ENCODE measurements at places on chromosomes 16 and 17.

GRCh38 chr16:64627288-64627687 is 494.6 kb downstream of the CDH11 start:
- H3K36me3 ChIP-seq, result no peaks in the 10 kb centered on the region
- no peak overlapping the region for H3K27ac ChIP-seq
- H3K4me1 ChIP-seq, result no peaks in the 10 kb centered on the region
- H3K27me3 ChIP-seq, result no peaks in the 10 kb centered on the region
- DNase-seq, result no peak

- H3K4me3 ChIP-seq, result no peak overlapping the region
- H3K4me1 ChIP-seq, result peaks cover 6% of the 10 kb centered on the region
- peak; percentile 19 for DNase-seq
- H3K27me3 ChIP-seq, result no peaks in the 10 kb centered on the region
- H3K27ac ChIP-seq, result no peak overlapping the region
Measured at GRCh38 chr16:85678821-85679220, 9.9 kb downstream of the GINS2 start.

DNA sequence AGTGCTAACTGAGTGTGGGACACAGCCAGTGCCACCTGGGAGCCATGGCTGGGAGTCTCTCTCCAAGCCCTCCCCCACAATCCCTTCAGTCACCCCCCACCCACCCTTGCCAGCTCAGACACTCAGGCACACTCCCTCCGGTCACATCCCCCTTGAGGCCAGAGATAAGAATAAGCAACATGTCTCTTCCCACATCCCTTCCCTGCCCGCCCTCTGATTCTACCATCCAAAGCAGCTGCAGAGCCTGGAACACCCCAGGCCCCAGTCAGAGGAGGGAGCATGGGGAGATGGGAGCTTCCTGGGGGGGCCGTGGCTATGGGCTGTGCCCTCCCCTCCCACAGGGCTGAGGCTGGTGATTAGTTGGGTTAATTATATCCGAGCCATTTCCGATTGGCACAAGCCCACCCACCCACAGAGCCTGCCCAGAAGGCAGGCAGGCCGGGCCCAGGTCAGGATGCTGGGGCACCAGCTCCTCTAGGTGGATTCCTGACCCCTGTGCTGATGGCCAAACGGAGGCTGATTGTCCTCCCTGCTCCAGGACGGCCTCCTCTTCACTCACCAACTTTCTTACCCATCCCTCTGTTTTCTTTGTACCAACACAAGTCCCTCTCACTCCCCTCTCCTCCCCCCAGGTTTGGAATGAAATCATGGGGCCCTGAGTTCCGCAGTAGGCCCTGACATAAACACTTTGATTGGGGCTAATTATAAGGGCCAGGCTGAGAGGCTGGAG is 28.6 kb upstream of the MEIOC start:
- H3K36me3 ChIP-seq, result no peaks in the 10 kb centered on the region
- no peaks in the 10 kb centered on the region for H3K27me3 ChIP-seq
- H3K4me3 ChIP-seq, result no peak overlapping the region
- DNase-seq, result no peak

- DNase-seq, result no peak
- no peak overlapping the region for H3K27ac ChIP-seq
- H3K4me3 ChIP-seq, result no peak overlapping the region
- H3K27me3 ChIP-seq, result peaks cover 9% of the 10 kb centered on the region
- H3K4me1 ChIP-seq, result no peaks in the 10 kb centered on the region
- H3K36me3 ChIP-seq, result no peaks in the 10 kb centered on the region
Measured at GRCh38 chr17:62809656-62810055, 1.5 kb upstream of the MARCHF10 start.

DNA sequence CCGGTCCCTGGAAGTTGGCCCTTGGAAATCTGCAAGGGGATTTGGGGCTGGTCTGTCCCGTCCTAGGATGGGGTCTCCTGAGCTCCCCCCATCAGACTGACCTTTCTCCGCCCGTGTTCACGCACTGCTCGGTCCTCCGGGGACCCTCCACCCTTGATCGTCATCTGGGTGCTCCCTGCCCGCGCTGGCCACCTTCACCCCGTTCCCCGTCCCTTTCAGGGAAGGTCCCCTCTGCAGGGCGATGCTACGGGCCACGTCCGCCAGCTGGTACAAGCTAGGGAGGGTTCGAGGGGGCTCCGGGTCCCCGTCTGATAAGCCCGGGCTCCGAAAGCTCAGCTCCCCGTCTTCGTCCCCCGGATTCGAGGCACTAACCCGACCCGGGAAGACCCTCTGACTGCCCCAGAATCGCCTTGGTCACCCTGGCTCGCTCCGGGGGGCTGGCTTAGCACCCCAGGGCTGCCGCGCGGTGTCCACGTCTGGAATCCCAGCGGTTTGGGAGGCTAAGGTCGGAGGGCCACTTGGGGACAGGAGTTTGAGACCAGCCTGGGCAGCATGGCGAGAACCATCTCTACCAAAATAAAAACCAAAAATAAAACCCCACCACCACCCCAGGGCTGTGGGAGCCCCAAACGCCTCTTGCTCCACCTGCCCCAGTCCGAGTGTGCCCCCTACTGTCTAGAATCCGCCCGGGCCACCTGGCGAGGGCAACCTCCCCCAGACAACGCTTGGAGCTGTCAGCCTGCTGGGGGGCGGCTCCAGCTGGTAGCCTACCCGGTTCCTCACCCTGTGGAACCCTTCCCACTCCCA is 1.1 kb upstream of the SLC43A2 start:
- peaks cover 41% of the 10 kb centered on the region for H3K4me1 ChIP-seq
- peak overlapping the region; percentile 95 for H3K27ac ChIP-seq
- no peaks in the 10 kb centered on the region for H3K27me3 ChIP-seq
- peak; percentile 96 for DNase-seq
- peak overlapping the region; percentile 93 for H3K4me3 ChIP-seq
- peaks cover 16% of the 10 kb centered on the region for H3K36me3 ChIP-seq

GRCh38 chr17:42193969-42194899 is at the start of gene GHDC:
TSS of gene GHDC (minus strand) at chr17:42194494. CDS start at chr17:42193581, 913 bp downstream.
- peak within 1 kb of the TSS; percentile 65 for H3K4me3 ChIP-seq
- peak within 1 kb of the TSS; percentile 90 for H3K27ac ChIP-seq
- peaks cover 9% of the 10 kb centered on the region for H3K36me3 ChIP-seq
- no peaks in the 10 kb centered on the region for H3K27me3 ChIP-seq

- H3K4me1 ChIP-seq, result no peaks in the 10 kb centered on the region
- H3K27me3 ChIP-seq, result no peaks in the 10 kb centered on the region
- H3K27ac ChIP-seq, result no peak overlapping the region
- no peaks in the 10 kb centered on the region for H3K36me3 ChIP-seq
- H3K4me3 ChIP-seq, result no peak overlapping the region
Measured at GRCh38 chr16:50442221-50442620, 73.4 kb upstream of the BRD7 start.

- H3K4me1 ChIP-seq, result peaks cover 15% of the 10 kb centered on the region
- peak; percentile 32 for DNase-seq
- H3K36me3 ChIP-seq, result no peaks in the 10 kb centered on the region
Measured at GRCh38 chr16:71421911-71422310, 19.9 kb downstream of the TLE7 start.

DNA sequence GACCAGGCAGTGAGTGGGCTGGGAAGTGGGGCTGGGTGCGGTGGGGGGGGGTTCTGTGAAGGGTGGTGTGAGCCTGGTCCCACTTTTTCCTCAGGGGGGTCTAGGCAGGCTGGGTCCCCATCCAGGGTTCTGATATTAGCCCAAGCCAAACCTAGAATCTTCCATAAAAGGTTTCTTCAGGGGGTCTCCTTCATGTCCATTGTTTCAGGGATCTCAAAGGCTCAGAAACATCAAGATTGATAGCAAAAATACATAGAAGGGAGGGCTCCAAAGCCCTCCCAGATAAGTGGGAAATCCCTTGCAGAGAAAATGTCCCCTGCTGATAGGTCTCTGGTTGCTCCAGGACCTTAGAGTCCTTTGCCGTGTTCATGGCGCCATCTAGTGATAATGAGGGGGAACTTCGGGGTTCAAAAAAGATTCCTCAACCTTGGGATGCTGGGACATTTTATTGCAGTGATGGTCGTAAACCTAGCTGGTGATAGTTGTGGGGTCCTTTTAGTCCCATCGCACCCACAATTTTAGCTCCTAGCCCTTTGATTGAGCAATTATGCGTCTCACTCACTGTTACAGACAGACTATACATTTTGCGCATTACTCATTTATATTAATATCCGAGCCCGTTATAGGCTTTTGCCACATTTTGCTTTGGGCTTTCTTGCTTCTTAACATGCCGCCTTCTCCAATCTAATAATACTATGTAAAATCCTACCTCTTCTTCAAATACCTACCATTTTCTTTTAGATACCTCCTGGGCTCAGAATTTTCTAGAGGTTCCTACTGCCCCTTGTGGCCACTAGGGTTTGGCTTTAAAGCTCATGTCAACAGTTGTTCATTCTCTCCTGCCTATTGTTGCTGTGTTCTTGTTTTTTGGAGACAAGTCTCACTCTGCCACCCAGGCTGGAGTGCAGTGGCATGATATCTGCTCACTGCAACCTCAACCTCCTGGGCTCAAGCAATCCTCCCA is 35.1 kb downstream of the IGF2BP1 start:
- no peak overlapping the region for H3K4me3 ChIP-seq
- no peaks in the 10 kb centered on the region for H3K4me1 ChIP-seq
- H3K27ac ChIP-seq, result no peak overlapping the region
- H3K27me3 ChIP-seq, result peaks cover 6% of the 10 kb centered on the region
- H3K36me3 ChIP-seq, result no peaks in the 10 kb centered on the region
- DNase-seq, result no peak

DNA sequence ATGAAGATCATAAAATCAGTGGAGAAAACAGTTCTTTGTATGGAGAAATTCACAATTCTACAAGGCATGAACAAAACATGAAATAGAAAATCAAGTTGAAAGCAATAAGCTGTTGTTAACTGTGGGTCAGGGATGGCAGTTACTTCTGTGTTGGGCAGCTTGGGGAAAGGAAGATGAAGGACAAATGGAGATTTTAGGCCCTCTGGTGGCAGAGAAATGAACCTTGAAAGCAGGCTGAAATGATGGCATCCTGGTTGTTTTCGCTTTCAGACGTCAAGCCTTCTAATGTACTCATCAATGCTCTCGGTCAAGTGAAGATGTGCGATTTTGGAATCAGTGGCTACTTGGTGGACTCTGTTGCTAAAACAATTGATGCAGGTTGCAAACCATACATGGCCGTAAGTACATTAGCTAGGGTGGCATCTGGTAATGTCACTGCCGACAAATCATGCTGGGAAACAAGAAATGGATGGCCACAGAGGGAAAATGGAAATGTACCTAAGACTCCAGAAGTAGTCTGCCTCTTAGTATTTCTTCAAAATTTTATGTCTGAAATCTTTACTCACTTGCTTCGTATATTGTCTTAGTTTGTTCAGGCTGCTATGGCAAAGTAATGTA is 108.9 kb downstream of the MAP2K6 start:
- H3K36me3 ChIP-seq, result peaks cover 8% of the 10 kb centered on the region
- no peak overlapping the region for H3K27ac ChIP-seq
- no peaks in the 10 kb centered on the region for H3K27me3 ChIP-seq
- DNase-seq, result no peak
- H3K4me3 ChIP-seq, result no peak overlapping the region
- peaks cover 5% of the 10 kb centered on the region for H3K4me1 ChIP-seq

GRCh38 chr16:68668266-68668665 is 23.2 kb downstream of the CDH3 start:
- no peak for DNase-seq
- no peaks in the 10 kb centered on the region for H3K4me1 ChIP-seq
- no peak overlapping the region for H3K27ac ChIP-seq
- H3K36me3 ChIP-seq, result no peaks in the 10 kb centered on the region

DNA sequence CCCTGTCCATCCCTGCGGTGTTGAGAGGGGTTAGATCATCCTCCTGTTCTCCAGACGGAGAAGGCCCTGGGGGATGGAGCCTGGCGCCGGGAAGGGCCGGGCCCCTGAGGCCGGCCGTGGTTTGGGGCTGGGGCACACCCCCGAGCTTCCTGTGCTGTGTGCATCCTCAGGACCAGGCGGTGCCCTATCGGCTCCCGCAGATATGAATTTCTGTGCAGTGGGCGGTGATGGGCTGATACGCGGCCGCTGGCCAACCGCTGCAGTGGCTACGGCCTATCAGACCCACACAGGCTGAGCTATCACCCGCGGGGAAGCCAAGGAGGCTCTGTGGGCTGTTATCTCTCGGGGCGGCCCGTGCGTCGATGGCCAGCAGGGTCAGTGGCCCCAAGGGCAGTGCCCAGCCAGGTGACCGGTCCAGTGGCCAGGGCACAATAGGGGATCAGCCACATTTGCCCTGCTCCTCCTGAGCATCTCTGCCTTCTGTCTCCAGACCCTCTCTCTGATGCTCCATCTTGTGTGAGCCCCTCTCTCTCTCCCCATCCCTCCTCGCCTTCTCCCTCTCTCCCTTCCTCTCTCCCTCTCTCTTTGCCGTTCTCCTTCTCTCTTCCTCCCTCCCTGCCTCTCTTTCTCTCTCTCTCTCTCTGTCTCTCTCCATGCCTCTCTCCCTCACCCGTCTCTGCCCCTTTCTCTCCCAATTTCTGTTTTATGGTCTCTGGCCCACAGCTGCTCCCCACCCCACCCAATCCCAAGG is 38.7 kb downstream of the ZFPM1 start:
- no peak overlapping the region for H3K27ac ChIP-seq
- no peak for DNase-seq
- H3K36me3 ChIP-seq, result peaks cover 12% of the 10 kb centered on the region
- H3K4me1 ChIP-seq, result peaks cover 45% of the 10 kb centered on the region

- H3K36me3 ChIP-seq, result no peaks in the 10 kb centered on the region
- H3K27ac ChIP-seq, result no peak overlapping the region
- H3K4me1 ChIP-seq, result peaks cover 7% of the 10 kb centered on the region
Measured at GRCh38 chr17:18179196-18179595, 4.4 kb upstream of the ALKBH5 start.

GRCh38 chr17:41588126-41588810 is 1.6 kb upstream of the KRT14 start:
- H3K4me1 ChIP-seq, result no peaks in the 10 kb centered on the region
- H3K27me3 ChIP-seq, result peaks cover 31% of the 10 kb centered on the region
- no peak for DNase-seq
- no peak overlapping the region for H3K4me3 ChIP-seq
- H3K27ac ChIP-seq, result no peak overlapping the region
- no peaks in the 10 kb centered on the region for H3K36me3 ChIP-seq

DNA sequence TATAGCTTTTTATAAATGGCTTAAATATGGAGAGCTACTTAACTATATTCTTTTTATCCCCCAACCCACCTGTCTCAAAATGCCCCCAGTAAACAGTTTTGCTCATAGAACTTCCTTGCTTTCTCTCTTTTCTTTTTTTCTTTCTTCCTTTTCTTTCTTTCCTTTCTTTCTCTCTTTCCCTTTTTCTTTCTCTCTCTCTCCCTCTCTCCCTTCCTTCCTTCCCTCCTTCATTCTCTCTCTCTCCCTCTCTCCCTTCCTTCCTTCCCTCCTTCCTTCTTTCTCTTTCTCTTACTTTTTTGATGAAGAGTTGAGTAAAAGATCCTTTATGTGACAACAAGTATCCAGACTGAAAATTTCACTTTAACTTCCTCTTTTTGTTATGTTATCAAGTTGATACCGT is 48.2 kb downstream of the KCNJ2 start:
- H3K36me3 ChIP-seq, result no peaks in the 10 kb centered on the region
- no peak overlapping the region for H3K4me3 ChIP-seq
- no peaks in the 10 kb centered on the region for H3K4me1 ChIP-seq
- DNase-seq, result no peak
- H3K27me3 ChIP-seq, result no peaks in the 10 kb centered on the region

Measured in spleen (tissue), 13 donors.